CD4-positive, alpha-beta T cell treated with Interleukin-1 beta for 1 hour (primary cell): ENCODE measurements at places on chromosomes 6 and 20.

- no peak for DNase-seq
Observed at GRCh38 chr20:43009532-43009931, 180.2 kb downstream of the PTPRT start.

DNA sequence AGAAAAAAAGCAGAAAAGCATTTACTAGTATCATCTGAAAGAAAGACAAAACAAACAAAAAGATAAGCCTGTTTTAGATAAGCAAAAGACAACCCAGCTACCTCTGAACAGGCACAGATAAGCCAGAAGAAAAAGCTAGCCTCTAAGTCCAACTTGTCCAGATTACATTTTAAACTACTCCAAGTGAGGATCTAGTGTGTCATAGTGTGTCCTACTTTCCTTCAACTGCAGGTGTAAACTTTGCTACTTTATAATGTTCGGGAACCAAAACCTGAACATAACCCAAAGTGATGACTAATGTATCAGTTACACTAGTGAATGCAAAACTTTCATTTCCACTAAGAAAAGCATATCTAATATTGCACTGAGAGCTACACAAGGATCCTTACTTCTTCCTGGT is 19.5 kb downstream of the ADNP start:
- DNase-seq: no peak

DNA sequence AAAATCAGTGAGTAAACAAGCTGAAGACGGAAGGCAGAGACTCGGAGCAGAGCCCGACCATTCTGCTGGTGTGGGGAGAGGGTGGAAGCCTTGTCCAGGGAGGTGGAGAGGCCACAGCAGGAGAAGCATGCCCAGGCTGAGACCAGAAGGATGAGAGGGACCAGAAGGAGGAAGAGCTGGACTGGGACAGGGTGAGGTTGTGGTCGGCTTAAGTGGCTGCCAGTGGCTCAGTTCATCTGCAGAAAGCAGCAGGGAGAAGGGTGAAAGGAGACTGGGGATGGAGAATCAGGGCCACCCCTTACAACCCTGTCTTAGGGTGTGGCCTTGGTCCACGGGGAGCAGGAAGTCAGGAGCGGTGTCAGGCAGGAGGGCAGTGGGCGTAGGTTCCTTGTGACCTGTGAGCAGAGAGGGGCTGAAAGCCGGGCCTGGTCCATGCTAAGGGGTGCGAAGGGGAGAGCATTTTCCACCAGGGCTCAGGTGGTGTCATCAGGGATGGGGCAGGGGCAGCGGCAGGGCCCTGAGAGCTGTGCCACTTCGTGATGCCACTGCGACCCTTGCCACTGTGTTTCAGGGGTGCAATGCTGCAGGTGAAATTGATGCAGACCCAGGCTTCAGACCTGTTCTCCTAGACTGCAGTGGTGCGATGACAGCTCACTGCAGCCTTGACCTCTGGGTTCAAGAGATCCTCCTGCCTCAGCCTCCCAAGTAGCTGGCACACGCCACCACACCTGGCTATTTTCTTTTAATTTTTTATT is 81.1 kb downstream of the TTLL2 start:
- no peak for DNase-seq

DNA sequence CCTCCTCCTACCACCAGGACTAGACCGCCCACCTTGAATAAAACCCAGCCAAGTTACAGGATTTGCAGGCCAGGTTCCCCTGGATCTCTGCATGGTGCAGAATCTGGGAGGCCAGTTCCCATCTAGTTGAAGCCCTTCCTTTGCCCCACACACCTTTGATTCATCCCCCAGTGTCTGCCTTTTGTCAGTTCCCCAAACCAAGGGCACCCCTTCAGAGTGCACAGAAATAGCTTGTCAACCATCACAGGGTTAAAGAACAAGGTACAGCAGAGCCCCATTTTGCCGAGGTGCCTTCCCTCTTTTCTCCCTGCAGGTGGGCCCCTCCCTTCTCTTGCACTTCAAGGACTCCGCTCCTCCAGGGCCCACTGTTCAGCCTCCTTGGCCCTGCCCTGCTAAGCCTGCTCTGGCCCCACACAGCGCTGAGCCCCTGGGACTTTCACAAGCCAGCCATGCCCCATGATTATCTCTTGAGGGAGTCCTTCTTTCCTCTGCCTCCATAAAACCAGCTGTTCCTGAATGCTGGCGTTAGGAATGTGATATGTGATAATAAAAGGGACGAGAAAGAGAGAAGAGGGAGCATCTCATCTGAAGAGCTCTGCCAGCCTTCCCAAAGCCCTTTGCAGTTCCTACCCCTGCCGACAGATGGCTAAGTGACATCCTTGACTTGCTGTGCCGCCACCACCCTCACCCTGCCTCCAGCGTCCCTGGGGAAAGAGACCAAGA is 280.3 kb downstream of the CDC5L start:
- DNase-seq: peak; percentile 9

- no peak for DNase-seq
Observed at GRCh38 chr20:11255860-11256259, 582.1 kb upstream of the JAG1 start.

DNA sequence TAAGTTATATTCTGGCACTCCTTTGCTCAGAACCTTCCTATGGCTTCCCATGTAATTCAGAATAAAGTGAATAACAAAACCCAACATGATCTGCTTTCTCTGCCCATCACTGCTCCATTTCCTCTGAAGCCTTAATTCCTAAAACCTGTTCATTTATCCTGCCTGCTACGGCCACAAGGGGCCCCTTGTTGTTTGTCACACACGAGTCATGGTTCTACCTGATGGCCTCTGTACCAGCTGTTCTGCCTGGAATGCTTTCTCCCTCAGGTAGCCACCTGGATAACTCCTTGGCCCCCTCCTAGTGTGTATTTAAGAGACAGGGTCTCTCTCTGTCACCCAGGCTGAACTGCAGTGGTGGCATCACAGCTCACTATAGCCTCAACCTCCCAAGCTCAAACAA is 26.8 kb downstream of the ERGIC3 start:
- no peak for DNase-seq

DNA sequence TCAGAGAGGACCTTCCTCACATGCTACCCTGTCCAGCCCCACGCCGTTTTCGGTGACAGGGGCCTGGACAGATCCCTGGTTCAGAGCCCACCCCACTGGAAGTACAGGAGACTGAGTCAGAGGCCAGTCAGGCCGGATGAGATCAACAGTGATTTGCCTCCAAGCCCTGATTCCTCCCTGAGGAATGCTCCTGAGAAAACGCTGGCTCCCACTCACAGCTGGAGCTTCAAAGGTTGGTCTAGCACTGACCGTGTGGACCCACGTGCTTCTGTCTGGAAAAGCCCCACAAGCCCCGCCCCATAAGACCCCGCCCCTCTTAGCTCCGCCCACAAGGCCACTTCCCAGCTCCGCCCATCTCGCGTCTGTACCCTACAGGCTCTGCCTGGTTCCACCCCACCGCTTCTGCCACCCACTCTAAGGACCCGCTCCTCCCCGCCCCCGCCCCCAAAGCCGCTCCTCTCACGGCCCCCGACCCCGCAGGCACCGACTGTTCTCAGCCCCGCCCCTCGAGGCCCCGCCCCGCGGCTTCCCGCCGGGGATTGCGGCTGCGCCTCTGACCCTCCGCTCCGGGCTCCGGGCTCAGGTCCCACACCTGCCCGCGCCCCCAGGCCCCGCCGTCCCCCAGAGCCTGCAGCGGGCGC is 64.9 kb upstream of the BHLHE23 start:
- DNase-seq: no peak

DNA sequence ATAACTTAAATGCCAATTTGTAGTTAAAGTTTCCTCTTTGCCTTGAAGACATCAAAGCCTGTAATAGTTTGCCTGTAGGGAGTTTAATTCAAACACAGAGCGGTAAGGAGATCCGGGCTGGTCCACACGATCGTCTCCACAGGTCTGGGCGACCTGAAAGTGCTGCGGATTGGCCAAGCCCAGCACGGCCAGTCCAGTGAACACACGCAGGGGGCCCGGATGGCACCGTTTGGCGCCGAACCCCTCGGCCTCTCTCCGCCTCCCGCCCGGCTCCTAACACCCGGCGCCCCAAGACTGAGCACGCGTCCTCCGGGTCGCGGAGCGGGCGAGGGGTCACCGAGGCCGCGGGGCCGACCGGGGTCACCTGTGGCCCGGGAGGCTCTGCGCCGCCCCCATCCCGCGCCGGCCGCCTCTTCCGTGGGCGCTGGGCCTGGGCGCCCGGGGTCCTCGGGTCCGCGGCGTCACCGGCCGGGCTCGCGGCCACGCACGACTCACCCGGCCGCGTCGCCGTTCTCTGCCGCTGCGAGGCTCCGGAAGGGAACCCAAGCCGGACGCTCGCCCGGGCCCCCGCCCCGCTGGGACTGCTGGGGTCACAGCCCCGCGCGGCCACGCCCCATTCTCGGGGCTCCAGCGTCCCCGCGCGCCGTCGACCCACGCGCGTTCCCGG is 481 bp downstream of the SERPINB6 start:
- peak; percentile 61 for DNase-seq

DNA sequence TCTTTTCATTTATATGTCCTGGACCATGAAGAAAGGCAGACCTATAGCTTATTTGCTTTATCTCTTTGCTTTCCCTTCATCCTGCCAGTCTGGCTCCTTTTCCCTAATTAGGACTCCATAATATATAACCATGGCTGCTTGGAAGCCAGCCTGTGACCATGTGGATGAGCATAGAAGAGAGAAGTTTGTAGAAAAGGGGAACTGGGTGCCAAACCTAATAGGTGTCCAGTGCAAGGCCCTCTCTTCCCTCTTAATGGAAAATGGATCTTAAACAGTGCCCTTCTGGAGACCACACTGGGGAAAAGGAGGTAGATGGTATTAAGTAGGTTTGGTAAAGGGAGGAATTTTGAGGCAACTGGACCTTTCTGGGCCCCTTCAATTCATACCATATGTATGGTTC is 16.7 kb upstream of the OSTM1 start:
- no peak for DNase-seq

DNA sequence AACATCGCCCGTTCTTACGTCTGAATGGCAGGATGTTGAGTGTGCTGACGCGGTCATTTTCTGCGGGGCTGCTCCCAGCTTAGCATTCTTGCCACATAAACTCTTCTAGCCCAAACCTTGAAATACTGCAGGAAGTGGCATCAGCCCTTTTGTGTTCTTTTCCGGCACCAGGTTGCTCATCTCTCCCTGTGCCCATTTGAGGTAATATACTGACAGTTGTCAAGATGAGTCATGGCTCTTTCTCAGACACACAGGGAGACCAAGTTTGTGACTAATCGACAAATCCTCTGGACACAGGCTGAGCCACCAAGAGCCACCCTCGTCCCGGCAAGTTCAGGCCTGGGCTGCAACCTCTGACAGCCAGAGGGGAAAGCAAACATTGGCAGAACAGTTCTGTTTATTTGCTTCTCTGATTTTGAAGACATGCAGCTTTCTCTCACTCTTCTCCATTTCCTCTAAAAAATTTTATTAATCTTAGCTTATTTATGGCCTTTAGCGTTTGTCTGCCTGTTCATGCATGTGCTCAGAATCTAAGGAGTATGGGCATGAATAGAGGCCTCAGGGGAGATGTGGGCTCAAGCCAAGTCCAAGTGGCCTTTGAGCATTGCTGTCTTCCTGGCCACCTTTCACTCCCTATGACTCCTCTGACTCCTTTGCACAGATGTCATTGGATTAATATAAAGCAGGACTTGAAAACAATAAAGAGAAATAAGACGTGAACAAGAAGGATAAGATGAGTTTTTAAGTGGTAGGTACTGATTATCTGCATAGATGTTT is 328.2 kb upstream of the JAG1 start:
- DNase-seq: no peak

DNA sequence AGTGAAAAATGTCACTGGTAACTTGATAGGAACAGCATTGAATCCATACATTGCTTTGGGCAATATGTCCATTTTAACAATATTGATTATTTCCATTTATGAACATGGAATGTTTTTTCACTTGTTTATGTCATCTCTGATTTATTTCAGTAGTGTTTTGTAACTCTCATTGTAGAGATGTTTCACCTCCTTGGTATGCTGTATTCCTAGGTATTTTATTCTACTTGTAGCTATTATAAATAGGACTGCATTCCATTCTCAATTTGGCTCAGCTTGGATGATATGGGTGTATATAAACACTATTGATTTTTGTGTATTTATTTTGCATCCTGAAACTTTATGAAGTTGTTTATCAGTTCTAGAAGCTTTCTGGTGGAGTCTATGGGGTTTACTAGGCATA is 730.3 kb downstream of the DOK5 start:
- no peak for DNase-seq

GRCh38 chr6:127267646-127268625 is 1.3 kb downstream of the RNF146 start:
- DNase-seq: peak; percentile 17

DNA sequence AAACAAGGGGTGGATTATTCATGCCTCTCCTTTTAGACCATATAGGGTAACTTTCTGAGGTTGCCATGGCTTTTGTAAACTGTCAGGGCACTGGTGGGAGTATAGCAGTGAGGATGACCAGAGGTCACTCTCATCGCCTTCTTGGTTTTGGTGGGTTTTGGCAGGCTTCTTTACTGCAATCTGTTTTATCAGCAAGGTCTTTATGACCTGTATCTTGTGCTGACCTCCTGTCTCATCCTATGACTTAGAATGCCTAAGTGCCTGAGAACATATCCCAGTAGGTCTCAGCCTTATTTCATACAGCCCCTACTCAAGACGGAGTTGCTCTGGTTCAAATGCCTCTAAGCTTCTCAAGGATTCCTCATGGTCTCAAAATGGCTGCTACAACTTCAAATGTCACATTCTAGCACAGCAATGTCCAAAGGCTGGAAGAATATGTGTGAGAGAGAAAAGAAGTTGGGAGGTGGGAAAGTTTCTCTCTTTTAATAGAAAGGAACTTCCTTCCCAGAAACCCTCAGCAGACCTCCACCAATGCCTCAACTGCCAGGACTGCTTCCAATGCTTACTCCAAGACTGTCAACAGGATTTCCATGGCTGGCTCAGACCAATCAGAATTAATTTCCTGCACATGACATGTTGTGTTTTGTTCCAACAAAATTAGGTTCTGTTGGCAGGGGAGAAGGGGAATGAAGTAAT is 46.6 kb upstream of the SLC9A8 start:
- DNase-seq: no peak

DNA sequence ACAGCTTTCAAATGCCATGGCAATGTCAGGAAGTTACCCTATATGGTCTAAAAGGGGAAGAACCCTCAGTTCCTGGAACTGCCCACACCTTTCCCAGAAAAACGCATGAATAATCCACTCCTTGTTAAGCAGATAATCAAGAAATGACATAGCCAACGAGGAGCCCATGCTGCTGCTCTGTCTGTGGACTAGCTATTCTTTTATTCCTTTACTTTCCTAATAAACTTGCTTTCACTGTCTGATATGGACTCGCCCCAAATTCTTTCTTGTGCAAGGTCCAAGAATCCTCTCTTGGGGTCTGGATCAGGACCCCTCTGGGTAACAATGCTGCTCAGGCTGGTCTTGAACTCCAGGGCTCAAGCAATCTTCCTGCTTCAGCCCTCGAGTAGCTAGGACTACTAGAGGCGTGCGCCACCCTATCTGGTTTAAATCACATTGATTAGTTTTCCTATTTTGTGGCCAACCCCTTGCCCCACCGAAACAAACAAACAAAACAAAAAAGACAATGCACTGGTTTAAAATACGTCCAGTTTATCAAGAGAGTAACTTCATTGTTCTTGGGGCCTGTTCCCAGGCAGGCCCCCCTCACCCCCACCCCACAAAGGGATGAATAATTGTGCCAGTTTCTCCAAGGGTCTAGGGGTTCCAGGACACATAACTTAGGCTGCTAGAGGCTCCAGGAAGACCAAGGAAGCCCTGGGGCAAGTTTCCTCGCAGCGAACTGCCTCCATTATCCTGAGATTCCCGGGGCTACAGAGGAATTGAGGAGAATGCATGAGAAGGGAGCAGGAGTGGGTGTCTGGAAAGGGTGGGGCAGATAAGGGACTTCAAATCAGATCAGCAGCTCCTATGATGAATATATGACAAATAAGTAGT is 10.1 kb upstream of the AKAP12 start:
- DNase-seq: no peak
